ENCODE measurements at places on chromosomes 4 and X.

DNA sequence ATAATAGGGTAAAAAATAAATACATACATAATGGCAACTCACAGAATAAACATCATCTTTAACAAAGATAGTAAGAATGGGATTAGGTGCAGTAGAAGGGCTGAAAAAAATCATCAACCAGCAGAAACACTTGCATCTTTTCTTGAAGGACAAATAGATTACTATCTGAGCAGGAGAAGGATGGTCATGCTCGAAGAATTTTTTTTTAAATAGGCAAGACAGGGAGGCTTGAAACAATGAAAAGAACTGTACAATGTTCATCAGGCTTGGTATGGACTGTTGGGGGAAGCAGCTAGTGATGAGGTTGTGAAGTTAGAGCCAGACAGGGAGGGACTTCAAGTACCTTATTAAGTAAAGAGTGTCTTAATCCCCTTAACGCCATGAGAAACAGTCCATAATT, 167.4 kb upstream of the LDB2 start:
- no peak for DNase-seq

DNA sequence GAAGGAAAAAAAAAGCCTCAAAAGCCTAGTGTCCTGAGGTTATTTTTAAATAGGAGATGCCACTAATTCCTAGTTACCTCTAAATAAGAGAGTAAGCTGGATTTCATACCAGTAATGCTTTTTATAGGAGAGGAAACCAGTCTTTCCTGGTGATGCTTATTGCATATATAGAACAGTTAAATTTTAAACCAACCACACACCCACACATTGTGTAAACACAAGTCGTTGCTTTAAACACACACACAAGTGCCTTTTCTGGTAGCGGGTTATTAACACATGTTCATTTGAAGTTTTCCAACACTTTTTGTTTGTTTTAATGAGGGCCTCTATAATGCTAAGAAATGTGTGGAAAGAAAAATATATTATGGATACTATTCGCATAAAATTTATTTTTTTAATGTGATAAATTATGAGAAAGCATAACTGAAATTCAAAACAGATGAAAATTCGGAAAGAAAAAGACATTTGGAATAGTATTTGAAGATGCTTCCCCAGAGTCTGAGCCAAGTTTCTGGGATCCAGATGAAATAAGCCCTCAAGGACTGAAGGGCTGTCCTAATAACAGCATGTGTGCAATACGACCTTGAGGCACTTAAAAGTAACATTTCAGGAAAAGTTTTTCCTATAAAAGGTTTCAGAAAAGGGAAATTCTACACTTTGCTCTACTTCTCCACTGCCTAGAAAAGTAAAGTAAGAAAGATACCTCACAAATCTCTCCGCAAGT, 2.0 kb downstream of the ANTXR2 start:
- DNase-seq: no peak

DNA sequence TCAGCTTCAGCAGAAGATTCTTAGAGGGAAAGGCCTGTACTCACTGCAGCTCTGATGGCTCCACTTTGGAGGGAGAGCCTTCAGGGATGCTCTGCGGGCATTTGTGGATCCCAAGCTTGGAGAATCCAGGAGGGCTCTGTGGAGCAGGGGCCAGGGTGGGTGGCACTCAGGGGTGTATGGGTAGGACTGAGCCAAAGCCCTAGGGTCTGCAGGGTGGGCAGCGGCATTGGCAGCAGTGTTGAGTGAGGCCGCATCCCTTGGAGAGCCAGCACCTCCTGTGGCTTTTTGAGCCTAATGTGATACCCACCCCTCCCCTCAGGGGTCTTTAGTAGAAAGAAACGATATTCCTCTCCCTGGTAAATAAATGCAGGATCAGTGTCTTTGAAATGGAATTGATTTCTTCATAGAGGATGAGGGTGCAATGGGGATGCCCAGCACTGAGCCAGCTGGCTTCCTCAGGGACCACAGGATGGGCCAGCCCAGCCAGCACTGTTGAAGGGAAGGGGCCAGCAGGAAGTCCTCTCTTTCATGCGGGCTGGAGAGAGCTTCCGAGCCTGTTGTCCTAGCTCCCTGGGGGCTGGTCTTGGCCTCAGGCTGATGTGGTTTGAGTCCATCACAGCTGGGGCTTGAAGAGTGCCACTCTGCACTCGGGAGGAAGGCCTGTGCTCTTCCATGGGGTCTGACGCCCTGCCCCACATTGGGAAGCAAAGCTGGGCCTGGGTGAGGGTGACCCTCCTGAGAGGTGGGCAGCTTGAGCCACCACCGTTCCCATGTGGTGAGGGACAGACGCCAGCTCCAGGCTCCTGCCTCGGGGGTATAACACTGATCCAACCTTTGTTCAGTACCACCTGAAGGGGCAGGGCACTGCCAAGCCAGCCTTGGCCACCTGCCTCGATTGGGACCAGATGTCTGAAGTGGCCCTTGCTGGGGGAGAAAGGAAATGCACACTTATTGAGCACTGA, 49.5 kb downstream of the PSAPL1 start:
- no peak for DNase-seq

DNA sequence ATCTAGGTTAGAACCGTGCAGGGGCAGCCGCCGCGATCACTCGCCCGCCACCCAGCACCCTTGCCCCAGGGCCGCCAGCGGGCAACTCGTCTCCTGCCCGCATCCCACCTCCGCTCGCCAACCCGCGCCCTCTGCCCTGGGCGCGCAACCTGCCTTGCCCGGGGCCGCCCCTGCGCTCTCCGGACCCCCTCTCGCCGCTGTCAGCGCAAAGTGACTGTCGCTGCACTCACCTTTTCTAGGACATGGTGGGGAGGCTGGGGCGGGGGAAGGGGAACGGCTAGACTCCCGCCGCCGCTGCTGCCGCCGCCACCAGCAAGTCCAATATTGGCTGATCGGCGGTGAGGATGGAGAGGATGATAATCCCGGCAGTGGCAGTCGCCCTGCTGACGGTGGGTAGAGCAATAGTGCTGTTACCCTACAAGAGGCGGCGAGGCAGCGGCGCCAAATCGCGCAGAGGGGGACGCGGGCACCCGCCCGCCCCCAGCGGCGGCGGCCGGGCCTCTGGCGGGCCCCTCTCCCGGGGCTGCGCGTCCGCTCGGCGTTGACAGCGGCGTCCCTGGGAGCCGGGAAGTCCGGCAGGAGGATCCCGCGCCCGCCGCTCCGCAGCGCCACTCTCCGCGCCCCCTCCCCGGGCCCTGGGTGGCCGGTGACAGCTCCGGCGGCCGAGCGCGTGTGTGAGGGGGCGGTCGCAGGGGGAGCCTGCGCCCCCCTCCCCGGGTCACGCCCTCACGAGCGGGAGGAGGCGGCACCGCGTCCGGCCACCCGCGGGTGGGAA, 2.3 kb upstream of the NR3C2 start:
- no peak for DNase-seq

DNA sequence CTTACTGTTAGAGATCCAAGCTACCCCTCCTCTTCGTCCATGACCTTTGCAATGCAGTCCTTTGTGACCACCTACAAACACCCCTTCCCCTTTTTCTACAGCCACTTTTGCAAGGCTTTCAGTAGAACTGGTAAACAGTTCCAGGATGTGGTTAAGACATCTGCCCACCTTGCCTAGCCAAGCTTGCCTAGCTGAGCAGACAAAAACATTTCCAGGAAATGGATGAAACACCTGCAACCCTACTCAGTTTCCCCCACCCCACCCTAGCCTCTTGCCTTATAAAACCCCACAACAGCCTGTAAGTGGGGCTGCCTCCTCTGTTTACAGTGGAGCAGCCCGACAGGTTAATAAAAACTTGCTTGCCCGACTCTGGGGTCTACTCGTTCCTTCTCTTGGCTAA, 133.8 kb downstream of the ZC4H2 start:
- DNase-seq: no peak

GRCh38 chr4:141020801-141021261, 112.4 kb downstream of the RNF150 start:
- DNase-seq: no peak

- no peak for DNase-seq
Measured at GRCh38 chrX:50470103-50471031, at the start of gene DGKK. Gene DGKK, minus strand, starts transcription at chrX:50470825. Its CDS starts 147 bp downstream, at chrX:50470678.

- no peak for DNase-seq
Measured at GRCh38 chr4:186746581-186746980, 22.9 kb upstream of the FAT1 start.

DNA sequence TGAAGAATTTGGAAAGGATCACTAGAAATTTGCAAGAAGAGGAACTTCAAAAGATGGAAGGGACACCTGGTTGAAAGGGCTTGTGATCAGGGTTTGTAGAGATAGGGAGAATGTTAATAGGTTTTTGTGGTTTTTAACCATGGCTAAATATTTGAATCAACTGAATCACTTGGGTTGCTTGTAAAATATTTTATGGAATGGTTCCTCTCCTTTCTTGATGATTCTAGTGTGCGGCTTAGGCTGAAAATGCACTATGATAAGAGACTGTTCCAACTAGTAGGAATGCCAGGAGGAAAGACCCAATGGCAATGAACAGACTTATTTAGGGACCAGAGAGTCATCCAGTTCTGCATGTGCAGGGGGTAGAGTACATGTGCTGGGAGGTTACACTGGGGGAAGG, 408.2 kb downstream of the ARHGAP24 start:
- no peak for DNase-seq

DNA sequence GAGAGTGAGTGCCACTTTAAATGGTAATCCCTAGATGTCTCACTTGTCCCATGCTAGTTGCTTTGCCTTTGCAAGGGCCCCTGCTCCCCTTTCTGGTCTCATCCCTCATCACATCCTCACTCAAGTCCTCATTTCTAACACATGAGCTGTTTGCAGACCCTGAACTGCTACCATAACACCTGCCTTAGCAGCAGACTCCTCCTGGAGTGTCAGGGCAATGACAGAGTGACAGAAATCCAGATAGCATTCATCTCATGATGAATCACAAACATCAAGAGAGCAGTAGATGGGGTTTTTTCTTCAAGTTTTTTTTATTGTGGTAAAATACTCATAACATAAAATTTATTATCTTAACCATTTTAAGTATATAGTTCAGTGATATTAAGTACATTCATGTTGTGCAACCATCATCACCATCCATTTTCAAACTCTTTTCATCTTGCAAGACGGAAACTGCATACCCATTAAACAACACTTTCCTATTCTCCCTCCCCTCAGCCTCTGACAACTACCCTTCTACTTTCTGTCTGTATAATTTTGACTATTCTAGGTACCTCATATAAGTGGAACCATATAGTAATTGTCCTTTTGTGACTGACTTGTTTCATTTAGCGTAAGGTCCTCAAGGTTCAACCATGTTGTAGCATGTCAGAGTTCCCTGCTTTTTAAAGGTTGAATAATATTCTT, 133.2 kb upstream of the RPS6KA3 start:
- no peak for DNase-seq

DNA sequence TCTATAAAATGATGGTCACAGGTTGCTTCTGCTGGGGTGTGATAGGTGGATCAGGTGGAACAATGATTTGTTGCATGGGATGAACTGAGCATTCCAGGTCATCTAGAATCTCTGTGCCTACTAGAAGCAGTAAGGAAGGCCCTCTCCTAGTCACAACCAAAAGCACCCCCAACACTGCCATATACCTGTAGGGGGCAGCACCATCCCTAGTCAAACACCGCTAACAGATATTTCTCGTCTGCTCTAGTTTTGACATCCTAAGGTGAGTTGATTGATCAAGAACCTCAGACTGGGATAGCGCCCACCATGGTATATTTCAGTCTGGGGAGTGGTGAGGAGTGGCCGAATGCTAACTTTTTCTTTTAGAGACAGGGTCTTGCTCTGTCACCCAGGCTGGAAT, 160.2 kb downstream of the NHS start:
- DNase-seq: no peak

- no peak for DNase-seq
Measured at GRCh38 chr4:168773388-168774195, 236.5 kb downstream of the CBR4 start.

DNA sequence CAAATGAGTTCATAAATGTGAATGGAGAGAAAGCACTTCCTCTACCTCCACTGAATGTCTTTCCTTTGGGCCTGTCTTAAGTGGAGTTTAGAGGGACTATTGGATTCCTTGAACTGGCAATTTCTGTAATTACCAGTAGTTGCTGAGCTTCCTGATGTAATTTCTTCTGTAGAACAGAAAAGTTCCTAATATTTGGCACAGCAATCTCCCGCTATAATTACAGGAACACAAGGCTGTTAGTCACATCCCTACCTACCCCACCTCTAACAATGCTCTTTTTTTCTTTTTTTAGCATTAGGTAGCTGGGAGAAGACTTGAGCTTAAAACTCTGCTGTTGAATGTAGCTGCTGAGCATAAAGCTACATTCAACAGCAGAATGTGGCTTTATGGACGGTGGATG, 24.8 kb upstream of the RBPJ start:
- no peak for DNase-seq

Data from NCI-H2107 (cell line).